Activated T-helper 17 cell treated with anti-CD3 and anti-CD28 coated beads, Interleukin-2, amount 50 U/mL, for 72 hours (primary cell): ENCODE measurements at places on chromosomes 13 and 19. TPM values are rescaled to one million over a fixed set of nuclear protein-coding genes. Genes with fewer than 3 reads are reported as not detected.

Gene AMER2
- total RNA-seq = not detected

Gene PRKACA
- total RNA-seq = 43.1 TPM

Gene CLDN10
- not detected for total RNA-seq

Gene SLC7A10
- total RNA-seq = not detected

Gene PRKCG
- total RNA-seq = not detected

Gene SYMPK
- 122 TPM for total RNA-seq

Gene ZNF729
- not detected for total RNA-seq

Gene PALM
- not detected for total RNA-seq

Gene ZNF154
- 5.6 TPM for total RNA-seq

Gene PLEKHF1
- 34.4 TPM for total RNA-seq

- no peak for ATAC-seq
Measured at GRCh38 chr13:80486402-80486801, 145.5 kb upstream of the SPRY2 start.

- no peak for ATAC-seq
Measured at GRCh38 chr19:50815439-50815838, 8.1 kb downstream of the KLK1 start.

- ATAC-seq = no peak
Measured at GRCh38 chr19:51691584-51692428, 1.3 kb upstream of the SPACA6 start.

DNA sequence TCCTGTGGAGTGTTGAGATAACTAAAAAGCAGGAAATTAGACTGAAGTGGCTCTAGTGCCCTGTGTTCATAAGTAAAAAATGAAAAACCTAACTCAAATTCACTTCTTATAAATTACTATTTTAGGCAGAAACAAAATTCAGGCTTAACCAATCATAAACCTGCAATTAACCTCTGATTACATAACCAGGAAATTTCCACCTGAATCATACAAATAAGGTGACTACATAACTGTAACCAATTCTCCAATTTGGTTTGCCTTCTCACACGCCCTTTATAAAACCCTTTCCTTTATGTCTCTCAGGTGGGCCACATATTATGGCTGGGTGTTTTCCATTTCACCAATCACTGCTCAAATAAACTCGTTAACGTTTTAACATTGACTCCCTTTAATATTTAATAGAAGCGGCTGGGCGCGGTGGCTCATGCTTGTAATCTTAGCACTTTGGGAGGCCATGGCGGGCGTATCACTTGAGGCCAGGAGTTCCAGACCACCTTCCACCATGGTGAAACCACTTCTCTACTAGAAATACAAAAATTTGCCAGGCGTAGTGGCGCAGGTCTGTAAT lies 22.9 kb upstream of the ZNF724 start:
- ATAC-seq = no peak

DNA sequence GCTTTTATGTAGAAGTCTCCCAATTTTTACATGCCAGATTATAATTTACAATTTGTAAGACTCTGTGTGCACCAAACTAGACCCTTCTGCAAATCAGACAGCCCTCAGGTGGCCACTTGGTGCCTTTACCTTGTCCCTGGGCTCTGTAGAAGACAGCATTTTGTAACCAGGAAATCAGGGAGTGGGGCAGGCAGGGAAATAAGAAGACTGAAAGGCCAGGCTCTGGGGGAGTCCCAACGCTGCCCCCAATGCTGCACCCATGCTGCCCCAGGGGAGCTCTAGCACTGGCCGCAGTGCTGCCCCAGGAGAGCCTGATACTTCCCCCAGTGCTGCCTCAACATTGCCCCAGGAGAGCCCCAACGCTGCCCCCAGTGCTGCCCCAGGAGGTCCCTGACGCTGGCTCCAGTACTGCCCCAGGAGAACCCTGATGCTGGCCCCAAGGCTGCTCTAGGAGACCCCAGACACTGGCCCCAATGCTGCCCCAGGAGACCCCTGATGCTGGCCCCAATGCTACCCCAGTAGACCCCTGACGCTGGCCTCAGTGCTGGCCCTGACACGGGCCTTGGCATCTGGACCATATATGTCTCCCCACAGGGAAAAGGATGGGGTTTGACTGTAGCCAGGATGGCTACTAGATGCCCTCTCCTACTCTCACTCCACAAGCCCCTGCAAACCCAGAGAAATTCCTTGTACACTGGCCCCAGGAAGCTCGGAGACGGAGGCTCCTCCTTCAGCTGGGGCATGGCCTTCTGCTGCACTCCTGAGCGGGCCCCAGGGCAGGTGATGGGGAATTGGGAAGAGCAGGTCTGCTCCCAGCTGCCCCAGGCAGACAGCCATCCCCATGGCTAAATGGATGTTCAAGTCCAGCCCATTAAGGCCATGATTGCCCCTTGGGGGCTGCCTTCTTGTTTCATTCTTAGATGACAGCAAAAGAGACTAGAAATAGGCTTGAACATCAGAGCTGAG lies 23.6 kb downstream of the VSTM2B start:
- ATAC-seq = no peak

DNA sequence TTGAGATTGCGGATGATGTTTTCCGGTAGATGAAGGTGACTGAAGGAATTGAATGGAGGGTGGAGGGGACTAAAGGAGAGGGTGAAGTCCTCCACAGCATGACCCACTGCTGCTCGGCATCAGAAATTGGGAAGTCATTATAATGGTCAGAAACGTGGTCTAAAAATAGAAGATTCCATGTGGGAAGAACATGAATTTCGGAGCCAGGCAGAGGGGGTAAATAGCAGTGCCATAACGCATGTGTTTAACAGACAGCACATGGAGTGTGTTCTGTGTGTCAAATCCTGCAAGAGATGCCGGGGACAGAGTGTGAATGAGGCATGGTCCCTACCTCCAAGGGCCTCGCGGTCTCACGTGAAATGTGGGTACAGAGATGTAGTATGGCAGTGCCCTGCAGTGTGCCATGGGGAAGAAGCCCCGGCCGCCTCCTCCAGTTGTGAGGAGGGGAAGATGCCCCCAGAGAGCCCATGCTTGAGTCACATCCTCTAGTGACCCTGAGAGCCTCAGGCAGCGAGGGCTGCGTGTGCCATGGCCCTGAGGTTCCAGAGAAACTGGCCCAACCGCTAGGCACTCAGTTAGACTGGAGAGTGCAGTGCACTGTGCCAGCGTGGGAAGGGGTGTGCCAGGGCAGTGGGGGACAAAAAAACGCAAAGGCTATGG lies 106.1 kb downstream of the COL4A2 start:
- no peak for ATAC-seq

- no peak for ATAC-seq
Measured at GRCh38 chr13:86882835-86883234, 788.3 kb upstream of the SLITRK5 start.

- ATAC-seq = no peak
Measured at GRCh38 chr19:53161123-53161522, 2.3 kb upstream of the ZNF347 start.

DNA sequence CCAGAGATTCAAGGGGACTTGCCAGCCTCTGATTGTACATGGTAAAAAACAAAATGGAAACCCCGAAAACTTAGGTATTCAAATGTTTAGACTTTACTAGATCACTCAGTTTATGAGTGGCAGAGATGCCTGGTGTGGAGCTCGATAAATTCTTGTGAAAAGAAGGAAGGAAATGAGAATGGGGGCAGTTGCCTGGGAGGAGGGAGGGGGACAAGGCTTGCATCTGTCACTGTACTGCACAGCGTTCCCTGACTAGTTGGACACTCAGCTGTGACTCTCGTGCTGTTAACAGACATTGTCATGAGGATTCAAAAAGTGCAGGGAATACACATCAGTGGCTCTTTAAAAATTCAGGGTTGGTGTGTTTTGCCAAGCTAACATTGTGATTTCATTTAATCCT lies 232.9 kb downstream of the ZIC5 start:
- ATAC-seq = no peak

- ATAC-seq = no peak
Measured at GRCh38 chr13:106858903-106859532, 291.1 kb upstream of the ARGLU1 start.

GRCh38 chr19:8387688-8388611 lies 2.2 kb upstream of the RAB11B start:
- ATAC-seq = no peak

- no peak for ATAC-seq
Measured at GRCh38 chr19:49761625-49762311, 1.3 kb downstream of the TSKS start.

DNA sequence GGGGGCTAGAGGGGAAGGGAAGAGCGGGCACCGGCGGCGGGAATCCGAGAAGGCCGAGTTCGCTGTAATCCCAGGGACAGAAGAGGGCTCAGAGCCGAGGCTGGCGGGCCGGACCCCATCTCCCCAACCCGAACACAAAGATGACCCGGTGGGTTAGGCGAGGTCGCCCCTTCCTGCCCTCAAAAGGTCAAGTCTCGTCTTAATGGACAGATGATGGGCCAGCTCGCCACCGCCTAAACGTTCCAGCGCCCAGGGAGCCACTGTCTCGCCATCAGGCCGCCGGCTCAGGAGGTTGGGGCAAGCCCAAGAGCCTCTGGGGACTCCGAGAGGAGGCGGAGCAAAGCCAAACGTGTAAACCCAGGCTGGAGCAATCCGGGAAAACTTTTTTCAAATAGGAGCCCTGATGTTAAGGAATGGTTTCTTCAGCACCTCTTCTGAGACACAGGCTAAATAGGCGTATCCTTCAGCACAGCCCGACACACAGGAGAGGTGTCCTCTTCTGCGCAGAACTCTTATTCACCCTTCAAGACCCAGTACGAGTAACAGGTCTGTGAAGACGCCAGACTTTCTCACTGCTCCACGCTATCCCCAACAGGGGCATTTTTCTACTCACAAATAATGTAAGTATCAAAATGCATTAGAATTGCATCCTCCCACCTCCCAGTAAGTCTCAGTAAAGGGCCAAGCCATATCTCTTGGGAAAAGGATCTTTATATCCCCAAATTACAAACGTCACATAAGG lies 6.3 kb upstream of the POU4F1 start:
- no peak for ATAC-seq

GRCh38 chr19:33813391-33814101 lies 16.9 kb downstream of the KCTD15 start:
- no peak for ATAC-seq

- ATAC-seq = peak; percentile 32
Measured at GRCh38 chr13:28049215-28049614, 51.2 kb downstream of the FLT3 start.
